ENCODE measurements at places on chromosomes 6 and 20. TPM values are rescaled to one million over a fixed set of nuclear protein-coding genes. Genes with fewer than 3 reads are reported as not detected.

- no peak for DNase-seq
Measured at GRCh38 chr6:109486068-109486467, 3.0 kb upstream of the ZBTB24 start.

DNA sequence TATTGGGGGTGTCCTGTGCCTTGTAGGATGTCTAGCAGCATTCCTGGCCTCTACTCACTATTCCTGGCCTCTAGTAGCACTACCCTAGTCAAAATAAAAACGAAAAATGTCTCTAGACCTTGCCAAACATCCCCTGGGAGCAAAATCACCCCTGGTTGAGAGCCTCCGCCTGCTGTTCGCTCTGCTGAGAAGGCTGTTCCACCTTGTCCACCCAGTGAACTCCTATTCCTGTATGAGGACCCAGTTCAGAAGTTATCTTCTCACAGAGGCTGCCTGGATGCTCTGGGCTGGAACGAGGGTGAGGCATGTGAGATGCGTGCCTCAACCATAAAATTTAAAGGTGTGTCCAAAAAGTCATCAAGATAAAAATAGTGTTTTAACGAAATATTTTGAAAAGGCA, 101.9 kb downstream of the TOX2 start:
- DNase-seq, result no peak

The CNR1 gene
- total RNA-seq, result 12.2 TPM

The TMEM200A gene
- 8.8 TPM for total RNA-seq

Measured in endodermal cell (in vitro differentiated cells).